SK-MEL-5 (cell line): ENCODE measurements at places on chromosomes 5 and 9.

DNA sequence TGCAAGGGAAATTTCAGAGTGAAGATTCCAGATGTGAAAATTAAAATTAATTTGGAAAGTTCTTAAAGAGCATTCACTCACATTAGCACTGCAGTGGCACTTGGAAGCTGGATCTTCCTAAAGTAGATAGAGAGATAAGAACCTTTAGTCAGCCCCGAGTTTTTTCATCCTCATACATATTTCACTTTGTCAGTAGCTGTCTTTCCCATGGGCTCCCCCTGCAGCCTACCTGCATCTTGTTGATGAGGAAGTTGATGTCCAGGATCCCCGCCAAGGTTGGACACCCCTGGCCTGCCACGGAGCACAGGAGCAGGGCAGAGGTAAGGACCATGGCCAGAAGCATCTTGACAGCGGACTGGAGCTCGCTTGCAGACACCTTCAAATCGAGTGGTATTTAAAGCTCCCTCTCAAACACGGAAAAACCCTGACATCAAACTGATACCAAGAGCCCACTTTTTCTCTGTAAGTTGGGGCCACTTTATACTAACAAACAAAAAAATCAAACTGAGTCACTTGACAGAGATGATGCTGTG, at the start of gene IL9:
TSS of gene IL9 (minus strand) at position 368 of the 533 bp plus-strand sequence. CDS start at position 343, 25 bp downstream.
- DNase-seq: no peak

DNA sequence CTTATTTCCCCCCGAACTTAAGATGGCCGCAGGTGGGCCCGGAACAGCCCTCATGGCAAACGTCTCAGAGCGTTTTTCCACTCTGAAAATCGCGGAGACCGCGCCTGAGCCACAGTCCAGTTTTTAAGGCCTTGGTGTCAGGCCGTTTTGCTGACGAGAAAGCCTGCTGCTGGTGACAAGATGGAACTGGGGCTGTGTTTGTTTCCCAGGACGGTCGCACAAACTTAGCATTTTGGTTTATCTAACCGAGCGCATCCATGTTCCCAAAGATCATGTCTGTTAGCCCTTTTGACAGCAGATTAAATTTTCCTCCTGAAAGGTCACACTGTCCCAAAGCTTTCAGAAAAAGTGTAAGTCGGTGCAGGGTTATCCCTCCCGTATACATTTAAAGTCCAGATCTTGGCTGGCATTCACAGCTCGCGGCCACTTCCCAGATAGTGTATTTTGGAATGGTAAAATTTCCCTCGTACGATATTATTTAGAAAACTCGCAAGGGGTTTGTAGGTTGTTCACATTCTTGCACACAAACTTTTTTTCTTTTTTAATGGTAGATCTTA, 812 bp downstream of the SREK1 start:
- peak; percentile 74 for DNase-seq

GRCh38 chr9:19208653-19209052, 21.8 kb upstream of the DENND4C start:
- no peak for DNase-seq

- no peak for DNase-seq
Observed at GRCh38 chr9:75036793-75037192, 8.7 kb upstream of the CARNMT1 start.

GRCh38 chr5:39947657-39948056, 522.9 kb upstream of the DAB2 start:
- peak; percentile 55 for DNase-seq

- no peak for DNase-seq
Observed at GRCh38 chr5:150758203-150758530, 650 bp downstream of the DCTN4 start.

- DNase-seq: peak; percentile 8
Observed at GRCh38 chr9:84170521-84171141, 169.9 kb downstream of the SLC28A3 start.

- DNase-seq: no peak
Observed at GRCh38 chr9:35976726-35977125, 18.8 kb upstream of the OR2S2 start.

GRCh38 chr9:20030221-20030620, 241.4 kb upstream of the SLC24A2 start:
- no peak for DNase-seq

GRCh38 chr9:99005651-99006050, 61.9 kb downstream of the COL15A1 start:
- no peak for DNase-seq

DNA sequence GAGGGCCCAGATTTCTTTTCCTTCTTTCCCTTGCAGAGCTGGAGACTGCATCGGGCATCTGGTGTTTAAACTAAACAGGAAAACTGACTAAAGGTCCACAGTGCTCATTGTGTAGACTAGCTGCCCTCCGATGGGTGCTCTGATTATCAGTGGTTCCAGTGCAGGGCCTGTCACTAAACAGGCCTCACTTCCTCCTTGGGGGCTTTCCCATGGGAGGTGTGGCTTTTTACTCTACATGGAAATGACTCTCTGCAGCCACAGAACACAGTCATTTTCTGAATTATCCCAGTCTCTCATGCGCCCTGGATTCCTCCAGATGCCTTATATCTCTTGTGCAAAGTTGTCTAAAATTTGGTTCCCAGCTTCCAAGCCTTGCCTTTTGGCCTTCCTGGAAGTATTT, 199.2 kb downstream of the TRIO start:
- no peak for DNase-seq

GRCh38 chr5:99948850-99949249, 586.3 kb upstream of the FAM174A start:
- DNase-seq: no peak

DNA sequence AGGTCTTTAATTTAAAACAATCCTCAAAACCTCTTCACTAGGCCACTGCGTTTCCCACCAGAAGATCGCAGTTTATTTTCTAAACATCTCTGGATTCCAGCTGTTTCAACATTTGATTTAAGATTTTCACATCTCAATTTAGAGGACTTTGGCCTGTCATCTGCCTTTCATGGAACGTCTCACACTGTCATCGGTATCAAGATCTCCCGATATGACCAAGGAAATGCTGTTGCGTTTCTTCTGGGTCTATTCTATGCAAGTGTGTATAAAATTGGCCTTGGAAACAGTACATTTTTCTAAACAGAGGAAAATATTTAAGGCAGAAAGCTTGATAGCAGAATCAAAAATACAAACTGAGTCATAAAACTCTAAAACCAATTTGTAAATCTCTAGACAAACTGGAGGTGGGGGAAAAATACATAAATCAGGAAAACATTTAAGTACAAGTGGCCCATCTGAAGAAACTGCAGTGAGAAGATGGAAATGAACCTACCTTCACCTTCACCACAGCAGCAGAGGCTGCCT, 53.6 kb upstream of the SIMC1 start:
- DNase-seq: no peak

DNA sequence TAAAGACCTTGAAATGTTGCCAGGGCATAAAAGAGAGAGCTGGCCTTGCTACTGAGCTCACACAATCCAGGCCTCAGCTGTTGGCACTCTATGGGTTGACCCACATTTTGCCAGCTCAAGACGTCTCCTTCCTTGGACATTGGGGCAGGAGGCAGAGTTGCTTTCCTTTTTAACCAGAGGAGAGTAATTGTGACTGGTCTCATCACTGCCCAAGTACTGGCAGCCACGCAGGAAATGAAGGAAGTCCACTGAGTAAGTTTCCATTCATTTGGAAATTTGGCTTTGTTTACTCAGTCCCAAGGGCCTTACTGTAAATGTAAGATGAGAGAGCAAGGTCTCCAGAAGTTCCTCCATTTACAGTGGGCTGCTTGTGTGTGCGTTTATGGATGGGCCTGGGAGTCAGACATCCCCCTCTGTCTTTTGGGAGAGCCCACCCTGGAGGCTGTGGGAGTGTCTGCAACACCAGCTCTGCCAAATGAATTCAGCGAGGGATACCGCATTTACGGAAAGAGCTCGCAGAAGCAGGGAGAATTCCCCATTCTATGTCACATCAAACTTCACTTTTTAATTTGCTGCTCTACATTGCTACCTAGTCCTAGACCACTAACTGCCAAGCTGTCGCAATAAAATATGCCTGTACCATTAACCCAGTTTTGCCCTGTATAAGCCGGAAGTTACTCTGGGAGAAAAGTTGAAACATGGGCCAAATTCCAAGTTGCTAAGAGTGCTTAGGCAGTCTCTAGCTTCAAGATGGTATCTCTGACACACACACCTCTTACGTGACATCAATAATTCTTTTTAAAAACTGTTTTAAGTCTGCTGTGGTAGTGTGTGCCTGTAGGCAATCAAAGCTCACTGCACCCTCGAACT, 24.5 kb upstream of the PDZD2 start:
- no peak for DNase-seq

GRCh38 chr9:20476912-20477521, 145.3 kb downstream of the MLLT3 start:
- DNase-seq: no peak

DNA sequence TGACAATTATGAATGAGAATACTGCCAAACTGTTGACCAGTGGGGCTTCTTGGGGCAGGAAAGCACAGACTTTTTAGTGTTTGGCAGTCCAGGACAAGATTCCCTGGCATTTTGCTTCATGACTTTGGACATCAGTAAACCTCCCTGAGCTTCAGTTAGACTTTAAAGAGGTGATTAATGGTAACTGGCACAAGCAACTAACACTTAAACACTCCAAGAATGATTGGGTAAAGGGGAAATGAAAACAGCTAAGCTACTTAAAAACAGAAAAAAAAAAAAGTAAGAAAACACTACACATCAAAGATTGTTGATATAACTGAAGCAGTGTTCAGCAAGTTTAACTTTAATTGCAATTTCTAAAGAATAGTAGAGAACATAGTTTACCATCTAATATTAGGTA, 13.4 kb downstream of the PAIP1 start:
- no peak for DNase-seq

GRCh38 chr9:22512495-22512894, 65.9 kb downstream of the DMRTA1 start:
- no peak for DNase-seq

DNA sequence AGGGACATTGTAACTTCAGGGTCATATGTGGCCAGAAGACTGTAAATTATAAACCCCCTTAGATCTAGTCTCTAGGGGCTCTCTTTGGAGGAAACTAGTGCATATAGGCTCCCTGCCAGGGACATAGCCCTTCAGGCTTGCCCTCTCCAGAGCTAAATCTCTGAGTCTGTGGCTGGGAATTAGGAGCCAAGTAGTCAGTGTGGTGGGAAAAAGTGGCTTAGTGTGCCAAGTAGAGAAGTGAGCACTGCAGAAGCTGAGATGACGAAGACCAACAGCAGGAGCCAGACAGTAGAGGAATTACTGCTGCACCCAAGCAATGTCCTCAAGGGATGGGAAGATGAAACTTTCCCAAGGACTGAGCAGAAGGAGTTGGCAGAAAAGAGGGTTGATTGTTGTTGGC, 71.2 kb downstream of the CWC27 start:
- DNase-seq: no peak

DNA sequence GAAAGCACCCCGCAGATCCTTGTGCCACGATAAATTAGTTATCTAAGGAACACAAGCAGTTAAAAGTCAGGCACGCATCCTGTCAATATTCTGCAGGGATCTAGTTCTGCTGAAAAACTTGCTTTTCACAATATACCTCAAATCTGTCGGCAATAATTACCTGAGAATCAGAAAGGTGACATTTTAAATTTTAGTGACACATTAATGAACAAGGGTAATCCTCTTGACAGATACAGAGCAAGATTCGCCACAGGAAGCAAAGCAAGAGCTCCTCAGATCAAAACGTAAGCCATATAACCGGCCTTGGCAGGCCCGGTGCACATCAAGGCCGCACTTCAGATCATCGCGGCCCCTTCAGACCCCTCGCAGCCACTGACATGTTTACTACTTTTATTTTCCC, 185.7 kb downstream of the ATPSCKMT start:
- DNase-seq: no peak

DNA sequence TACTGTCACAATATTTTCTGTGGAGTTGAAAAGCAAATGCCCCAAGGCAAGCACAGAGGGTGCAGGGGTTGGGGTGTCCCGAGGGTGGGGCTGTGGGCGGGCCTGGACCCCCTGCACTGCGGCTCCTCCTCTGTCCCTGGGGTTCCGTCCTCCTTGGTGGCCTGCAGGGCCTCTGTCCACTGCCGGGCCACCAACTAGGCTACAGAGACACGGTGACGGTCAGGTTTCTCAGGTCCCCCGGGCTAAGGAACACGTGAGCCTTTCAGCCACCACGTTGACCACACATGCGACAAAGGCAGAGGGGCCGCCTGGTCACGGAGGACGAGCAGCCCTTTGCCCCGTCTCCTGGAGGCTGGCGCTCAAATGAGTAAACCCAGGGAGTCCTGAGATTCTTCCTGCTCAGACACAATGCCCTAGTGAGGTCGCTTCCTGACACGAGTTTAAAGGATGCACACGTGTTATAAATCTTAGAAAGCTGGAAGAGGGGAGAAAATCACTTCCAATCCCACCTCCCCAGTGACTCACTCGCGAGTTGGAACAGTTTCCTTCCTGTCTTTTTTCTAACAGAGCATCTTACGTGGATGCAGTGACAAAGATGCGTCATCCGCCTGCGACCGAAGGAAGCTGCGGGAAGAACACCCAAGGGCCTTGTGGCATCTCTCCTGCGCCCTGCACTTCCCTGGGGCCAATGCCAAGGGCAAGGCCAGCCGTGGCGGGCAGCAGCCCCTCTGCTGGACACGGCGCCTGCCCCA, 24.8 kb upstream of the OBP2B start:
- DNase-seq: no peak

DNA sequence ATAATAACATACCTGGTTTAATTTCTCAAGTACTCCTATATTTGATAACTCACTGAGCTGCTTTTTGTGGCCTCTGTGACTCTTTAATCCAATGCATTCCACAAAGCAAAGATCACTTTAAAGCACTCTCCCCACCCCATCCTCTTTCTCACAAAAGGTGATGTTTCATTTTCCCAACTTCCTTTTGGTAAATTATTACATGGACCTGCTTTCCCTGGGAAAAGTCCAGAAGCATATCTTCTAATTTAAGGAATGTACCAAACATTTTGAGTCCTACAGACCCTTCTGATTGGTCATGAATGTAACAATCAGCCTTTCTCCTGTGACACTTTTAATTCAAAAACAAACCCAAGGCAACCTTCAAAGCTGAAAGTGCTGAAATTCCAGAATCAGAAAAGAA, 71.1 kb downstream of the MLLT3 start:
- DNase-seq: no peak

DNA sequence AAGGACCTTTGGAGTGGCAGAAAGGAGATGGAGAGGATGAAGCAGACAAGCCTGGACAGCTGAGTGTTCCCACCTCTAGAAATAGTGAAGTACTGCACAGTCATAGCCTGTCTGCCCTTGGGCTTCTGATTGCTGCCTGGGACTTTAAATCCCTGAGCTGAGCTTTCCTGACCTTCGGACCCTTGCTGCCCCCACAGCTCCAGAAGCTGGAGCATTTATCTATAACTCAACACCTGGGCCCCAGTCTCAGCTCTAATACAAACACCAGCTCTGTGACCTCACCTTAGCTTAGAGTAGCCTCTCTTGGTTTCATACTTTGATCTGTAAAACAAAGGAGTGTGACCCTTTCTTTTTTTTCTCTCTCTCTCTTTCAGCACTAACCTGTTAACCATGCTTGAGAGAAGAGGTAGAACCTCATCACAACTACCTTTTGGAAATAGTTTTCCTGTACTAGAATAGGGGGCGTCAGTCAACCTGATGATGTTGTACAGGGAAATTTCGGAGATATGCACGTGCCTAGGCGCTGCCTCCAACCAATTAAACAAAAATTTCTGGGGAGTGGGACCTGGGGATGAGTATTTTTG, 25.4 kb upstream of the ELL2 start:
- DNase-seq: no peak
